ENCODE measurements at places on chromosomes 7 and 10.

GRCh38 chr10:71840177-71840957 lies 10.7 kb downstream of the PSAP start:
- DNase-seq: no peak

DNA sequence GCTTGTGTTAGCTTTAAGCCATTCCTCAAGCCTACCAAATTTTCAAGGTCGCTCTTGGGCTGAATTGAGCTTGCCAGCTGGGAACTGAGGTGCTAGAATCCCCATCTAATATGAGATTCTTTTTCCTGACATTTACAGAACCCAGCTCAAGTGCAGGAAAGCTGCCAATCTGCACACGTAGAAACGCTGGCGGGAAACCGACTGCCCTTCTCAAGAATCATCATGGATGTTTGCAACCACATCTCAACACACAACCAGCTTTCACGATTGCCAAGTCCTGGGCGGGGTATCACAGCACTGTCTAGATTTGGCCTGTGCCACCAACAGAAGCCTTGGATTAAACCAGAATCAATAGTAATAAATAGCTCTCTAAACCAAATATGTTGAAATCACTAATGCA lies 203.7 kb downstream of the DIP2C start:
- DNase-seq: no peak

DNA sequence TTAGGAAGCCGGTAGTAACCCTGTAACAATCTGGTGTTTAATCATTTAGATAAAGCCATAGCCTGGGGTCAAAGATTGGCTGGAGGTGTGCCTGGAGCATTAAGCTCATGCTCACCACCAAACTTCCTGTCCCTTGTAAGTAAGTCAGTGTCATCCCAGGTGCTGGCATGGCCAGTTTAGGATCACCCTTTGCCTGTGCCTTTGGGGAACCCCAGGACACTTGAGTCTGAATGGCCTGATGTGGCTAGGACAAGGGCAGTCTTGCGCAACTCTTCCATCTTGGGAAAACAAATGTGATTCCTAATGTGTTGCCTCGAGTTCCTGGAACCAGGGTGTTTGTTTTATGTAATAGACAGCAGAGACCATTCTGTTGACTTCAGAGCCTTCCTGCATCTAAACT lies 154.8 kb downstream of the GRK5 start:
- no peak for DNase-seq

DNA sequence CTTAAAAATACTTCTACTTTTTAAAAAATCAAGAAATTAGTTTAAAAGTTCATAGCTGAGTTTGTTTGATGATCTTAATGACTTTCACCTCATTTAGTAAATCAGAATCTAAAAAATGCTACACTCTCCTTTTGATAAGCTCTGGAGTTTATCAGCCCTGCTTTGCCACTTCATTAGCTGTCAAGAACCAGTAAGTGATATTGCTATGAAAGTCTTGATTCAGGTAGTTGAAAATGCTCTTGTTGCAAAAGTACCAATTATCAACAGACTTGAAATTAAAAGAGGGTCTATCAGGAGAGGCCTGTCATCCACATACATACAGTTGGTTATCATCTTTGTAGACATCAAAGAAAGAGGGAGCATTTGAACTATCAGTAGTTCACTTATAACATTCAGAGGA lies 41.6 kb downstream of the SEMA3A start:
- no peak for DNase-seq

GRCh38 chr10:32929634-32930033 lies 28.4 kb downstream of the ITGB1 start:
- DNase-seq: peak; percentile 45

- no peak for DNase-seq
These were observed 619.3 kb downstream of the AUTS2 start for GRCh38 chr7:70217571-70217970.

GRCh38 chr7:25520017-25520416 lies 291.7 kb upstream of the NPVF start:
- DNase-seq: no peak

DNA sequence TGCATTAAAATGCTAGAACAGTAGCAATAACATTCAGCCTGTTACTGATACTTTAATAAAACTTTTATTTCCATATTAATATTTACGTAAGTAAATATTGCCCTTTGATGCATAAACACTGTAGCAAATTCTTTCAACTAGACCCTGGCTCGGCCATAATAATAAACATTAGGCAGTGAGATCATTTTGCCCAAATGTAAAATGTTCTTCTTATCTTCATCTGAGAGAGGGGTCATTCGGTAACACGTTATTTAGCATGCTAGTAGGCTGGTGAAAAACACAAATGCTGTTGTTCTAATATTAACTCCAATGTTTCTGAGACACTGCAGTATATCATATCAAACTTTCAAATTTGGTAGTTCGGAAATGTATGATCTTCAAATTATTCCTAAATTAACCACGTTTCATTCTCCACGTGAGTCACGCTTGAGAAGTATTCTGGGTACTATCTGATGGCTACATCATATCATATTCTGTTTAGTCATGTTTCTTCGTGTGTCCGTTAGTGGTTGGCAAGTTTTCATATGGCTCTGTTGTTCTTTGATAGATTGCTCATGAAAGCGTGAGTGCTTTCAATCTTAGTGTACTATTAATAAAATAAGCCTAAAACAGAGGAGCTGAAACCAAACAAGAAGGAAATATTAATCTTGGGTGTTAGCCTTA lies 145.8 kb downstream of the NSUN6 start:
- no peak for DNase-seq

DNA sequence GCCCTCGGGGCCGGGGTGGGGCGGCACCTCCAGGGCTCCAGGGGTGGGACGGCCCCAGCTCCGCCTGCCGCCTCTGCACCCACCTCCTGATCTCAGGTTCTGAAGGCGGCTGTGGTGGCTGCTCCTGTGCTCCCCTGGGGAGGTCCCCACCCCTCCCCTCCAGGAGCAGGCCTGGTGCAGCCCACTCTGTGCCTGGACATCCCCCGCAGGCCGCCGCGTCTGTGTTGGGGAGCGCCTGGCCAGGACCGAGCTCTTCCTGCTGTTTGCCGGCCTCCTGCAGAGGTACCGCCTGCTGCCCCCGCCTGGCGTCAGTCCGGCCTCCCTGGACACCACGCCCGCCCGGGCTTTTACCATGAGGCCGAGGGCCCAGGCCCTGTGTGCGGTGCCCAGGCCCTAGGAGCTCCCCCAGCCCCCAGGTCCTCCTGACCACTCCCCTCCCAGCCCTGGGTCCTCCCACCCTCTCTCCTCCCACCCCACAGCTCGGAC lies 5.5 kb downstream of the CYP2W1 start:
- no peak for DNase-seq

- DNase-seq: no peak
These were observed 42.8 kb downstream of the ELAPOR2 start for GRCh38 chr7:87016606-87017005.

DNA sequence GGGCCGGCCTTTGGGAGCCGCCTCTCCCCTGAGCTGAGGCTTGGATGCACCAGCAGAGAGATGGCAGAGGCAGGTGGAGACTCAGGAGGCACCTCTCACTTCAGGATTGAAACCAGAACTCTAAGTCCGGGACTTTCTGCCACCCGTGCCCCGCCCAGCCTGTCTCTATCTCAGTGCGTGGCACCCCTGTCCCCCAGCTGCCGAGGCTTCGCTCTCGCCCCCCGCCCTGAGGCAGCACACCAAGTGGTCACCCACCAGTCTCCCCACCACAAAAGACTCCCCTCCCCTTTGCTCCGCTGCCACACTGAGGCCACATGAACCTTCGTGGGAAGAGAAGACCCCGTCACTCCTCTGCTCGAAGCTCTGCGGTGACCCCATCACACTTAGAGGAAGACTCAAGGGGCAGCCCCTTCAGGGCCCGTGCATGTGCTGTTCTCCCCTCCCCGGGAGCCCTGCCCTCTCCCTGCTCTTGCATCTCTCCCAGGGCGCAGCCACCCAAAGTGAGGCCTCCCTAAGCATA lies 166.7 kb downstream of the PRKAG2 start:
- DNase-seq: no peak

DNA sequence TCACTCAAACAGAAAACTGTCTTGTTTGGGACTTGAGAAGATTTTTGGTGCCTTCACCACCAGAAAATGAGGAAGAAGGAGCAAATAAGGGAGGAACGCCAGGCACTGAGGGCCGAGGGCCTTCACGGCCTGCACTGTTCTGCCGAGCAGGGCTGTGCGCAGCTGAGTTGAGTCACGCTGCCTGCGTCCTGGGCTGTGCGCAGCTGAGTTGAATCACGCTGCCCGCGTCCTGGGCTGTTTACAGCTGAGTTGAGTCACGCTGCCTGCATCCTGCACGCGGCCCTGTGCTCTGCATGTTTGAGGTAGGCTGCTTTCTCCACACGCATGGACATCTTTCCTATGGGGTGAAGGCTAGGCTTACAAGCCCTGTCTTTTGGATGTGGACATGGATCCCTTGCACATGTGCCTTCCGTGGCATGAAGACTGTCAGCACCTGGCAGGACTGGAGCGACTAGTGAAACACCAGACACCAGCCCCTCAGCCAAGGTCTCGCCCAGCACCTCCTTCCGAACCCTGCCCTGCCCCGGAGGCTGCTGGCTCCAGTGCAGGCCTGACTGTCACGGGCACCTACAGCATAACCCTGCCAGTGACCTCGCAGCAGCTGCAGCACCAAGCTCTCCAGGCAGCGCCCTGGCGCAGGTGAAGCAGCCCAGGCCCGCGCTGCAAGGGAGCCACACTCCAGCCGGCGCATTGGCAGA lies 96.7 kb downstream of the HTR5A start:
- peak; percentile 50 for DNase-seq

DNA sequence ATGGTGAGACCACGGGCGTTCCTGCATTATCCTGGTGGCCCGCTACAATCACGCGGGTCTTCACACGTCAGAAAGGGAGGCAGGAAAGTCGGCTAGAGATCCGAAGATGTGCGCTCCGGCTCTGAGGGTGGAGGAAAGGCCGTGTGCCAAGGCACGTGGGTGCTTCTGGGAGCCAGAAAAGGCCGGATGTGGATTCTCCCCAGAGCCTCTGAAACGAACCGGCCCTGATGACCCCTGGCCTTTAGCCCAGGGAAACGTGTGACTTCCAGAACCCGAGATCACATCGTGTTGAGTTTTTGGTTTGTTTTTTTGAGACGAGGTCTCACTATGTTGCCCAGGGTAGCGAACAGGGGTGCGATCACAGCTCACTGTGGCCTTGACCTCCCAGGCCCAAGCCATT lies 244.2 kb downstream of the ELFN1 start:
- no peak for DNase-seq

DNA sequence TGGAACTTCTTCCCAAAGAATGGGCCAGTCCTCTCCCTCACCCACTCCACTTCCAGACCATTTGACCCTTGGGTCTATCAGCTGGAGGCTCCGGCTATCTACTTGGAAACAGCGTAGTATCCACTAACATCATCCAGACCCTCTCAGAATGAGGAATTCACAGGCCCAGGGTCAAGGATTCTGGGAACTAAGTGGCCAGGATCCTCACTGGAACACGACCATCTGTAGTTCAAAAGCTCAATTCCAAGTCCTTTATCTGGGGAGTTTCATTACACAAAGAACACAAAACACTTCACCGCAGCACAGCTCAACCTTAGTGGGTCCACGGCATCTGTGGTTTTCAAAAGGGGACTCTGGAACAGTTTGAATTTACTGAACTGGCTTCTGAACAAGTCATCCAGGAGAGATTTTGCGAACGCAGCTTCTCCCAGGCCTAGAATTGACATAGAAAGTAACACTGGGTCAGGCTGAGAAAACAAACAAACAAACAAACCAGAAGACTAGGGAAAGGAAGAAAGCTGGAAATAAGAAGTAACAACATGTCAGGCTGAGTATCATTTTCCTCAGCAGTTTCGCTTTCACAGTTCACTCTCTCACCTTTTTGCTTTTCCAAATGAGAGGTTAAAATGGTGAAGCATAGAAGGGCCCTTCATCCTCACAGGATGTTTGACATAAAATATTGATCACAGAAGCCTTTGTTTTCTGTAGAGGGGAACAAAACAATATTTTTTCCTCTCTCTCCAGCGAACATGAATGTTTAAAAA lies 57.6 kb upstream of the USP6NL start:
- no peak for DNase-seq

- DNase-seq: no peak
These were observed 42.8 kb downstream of the MYL10 start for GRCh38 chr7:101586078-101586905.

- DNase-seq: peak; percentile 15
These were observed 22.1 kb upstream of the ZC3HAV1 start for GRCh38 chr7:139131601-139132041.

GRCh38 chr10:74651565-74651964 lies 174.8 kb upstream of the KAT6B start:
- no peak for DNase-seq

- no peak for DNase-seq
These were observed 63.0 kb downstream of the HOXA1 start for GRCh38 chr7:27032839-27033238.

DNA sequence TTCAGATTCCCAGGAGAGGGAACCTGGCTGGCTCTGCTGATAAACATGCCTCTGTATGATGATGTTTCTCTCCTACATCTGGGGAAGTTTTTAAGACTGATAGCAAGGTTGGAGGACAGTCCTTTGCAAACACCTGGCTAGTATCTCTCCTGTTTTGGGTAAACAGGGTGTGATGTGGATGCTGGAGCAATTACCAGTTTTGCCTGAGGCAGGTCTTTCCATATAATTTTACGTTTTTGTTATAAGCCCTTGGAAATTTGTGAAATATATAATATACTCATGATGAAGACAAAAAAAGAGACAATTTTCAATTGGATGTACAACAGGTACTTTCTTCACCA lies 138.6 kb downstream of the ADAM22 start:
- no peak for DNase-seq

DNA sequence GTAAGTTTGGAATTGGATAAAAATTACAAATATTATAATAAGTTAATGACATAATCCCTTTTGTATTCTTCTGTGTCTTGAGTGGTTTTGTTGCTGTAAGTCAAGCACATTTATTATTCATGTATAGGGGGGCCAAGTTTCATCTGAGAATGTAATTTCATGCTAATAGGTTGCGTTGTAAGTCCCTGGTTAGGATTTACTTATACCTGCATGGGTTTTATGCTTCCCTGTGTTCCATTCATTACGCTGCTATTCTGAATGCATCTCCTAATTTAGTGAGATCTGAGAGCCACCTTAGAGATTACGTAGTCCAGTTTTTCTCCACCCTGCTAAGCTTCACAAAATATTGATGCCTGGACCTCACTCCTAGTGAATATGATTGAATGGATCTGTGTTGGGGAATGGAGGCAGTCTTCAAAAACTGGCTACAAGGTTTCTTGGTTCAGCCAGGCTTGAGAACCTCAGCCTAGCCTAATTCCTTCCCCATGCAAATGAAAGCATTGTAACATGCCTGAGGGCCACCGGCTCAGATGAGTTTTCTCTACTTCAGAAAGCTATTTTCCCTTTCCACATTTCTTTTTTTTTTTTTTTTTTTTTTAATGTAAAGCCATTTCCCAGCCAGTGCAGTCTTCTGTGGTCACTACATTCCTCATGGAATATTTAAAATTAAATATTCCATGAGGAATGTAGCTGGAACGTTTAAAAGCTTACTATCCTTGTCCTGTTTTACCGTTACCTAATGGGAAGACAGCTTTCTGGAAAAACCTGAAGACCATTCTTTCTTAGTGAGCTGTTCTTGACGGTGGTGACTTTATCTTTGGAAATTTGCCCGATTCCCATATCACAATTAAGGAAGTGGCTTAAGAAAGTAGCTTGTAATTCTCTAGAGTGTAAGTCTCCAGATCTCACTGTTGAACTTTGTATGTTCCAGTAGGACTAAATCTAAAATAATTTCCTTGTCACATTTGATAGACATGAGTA lies 16.0 kb downstream of the PAPSS2 start:
- no peak for DNase-seq

- no peak for DNase-seq
These were observed 43.8 kb downstream of the DENND2A start for GRCh38 chr7:140596519-140597427.

Data from activated CD4-positive, alpha-beta T cell treated with anti-CD3 and anti-CD28 coated beads, Interleukin-2, Interleukin-4, amounts not matched to agents 100 ng/mL and 50 ng/mL, durations not matched to agents 16 hours and 8 hours (primary cell).